KG1 (cell line): ENCODE measurements at places on chromosomes 7 and 10.

DNA sequence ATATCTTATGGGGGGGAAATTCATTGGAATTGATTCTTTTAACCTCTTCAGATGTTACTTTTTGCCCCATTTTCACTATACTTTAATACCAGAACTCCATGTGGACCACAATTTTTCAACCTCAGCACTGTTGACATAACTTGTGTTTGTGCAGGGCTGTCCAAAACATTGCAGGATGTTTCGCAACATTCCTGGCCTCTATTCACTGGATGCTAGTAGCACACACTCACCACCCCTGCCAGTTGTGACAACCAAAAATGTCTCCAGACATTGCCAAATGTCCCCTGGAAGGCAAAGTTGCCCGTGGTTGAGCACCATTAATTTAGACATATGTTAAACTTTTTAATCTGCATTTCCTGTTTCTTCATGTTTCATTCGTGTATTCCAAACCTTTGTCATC, 234.7 kb downstream of the GFRA1 start:
- no peak for DNase-seq

DNA sequence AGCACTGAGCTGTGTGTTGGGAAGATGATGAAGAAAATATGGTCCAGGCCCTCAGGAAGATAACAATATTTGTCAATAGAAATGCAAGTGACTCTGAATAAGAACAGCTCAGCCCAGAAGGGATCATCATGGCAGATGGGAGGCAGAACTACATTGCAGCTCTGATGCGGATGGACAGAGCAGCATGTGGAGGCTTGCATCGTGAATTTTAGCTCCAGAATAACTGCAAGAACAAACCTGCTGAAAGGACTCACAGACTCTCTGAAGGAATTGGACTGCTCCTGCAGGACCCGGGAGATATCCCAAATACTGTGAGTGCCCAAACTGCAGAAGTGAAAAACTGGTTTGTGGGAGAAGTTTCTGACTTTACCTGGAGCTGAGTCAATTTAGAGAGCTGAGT, 80.6 kb upstream of the LAMB4 start:
- no peak for DNase-seq

- no peak for DNase-seq
Measured at GRCh38 chr10:130039141-130039540, 71.5 kb downstream of the C10orf143 start.

DNA sequence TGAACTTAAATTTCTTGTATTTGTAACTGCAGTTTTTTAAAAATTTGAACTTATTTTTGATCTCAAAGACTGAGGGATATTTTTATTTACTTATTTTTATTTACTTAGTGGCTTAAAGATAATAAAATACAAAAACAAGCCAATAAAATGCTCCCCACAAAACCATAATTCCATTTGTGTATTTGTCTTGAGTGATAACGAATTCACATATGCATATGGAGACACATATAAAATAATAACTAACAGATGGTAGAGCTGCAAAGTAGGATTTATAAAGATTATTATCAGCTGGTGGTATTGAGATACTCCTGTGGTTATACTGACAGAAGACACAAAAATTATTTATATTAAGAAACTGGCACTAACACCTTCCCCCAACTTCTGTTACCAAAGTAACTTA, 90.2 kb upstream of the RPA3 start:
- no peak for DNase-seq

- peak; percentile 6 for DNase-seq
Measured at GRCh38 chr7:80453699-80454340, 58.0 kb downstream of the GNAT3 start.

DNA sequence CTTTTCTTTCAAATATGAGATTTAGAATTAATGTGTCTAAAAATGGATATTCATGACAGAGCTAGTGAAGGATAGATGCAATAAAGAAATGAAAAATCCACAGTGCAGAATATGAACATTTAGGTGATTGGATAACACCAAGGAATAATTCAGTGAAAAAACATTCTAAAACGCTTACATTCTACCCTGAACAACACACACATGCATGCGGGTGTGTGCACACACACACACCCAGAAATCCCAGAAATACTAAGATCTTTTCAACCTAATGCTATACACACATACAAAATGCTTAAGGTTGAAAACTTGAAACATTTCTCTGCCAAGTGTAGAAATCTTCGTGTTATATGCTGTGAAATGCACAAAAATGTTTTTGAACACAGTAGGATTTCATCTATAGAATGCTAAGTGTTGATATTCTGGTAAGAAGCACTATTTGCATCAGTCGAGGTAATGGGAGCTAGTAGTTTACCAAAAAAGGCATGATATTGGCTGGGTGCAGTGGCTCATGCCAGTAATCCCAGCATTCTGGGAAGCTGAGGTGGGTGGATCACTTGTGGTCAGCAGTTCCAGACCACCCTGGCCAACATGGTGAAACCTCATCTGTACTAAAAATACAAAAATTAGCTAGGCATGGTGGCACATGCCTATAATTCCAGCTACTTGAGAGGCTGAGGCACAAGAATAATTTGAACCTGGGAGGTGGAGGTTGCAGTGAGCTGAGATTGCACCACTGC, 600.6 kb downstream of the PHTF2 start:
- no peak for DNase-seq

DNA sequence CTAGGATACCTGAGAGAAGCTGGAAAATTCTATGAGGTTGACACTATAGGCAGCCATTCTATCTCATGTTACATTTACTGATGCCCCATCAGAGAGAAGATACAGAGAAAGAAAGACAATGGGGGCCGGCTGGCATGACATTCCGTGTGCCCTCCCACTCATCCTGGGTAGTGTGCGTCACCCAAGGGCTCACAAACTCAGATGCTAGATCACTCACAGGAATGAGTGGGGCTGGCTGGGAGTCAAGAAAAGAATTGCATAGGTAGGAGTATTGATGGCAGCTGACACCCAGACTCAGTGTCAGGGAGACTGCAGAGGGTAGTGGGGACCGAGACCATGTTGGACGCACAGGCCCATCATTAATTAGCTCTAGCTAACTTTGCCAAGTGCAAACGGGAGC, 1113.5 kb upstream of the AUTS2 start:
- no peak for DNase-seq

- peak; percentile 46 for DNase-seq
Measured at GRCh38 chr10:32367793-32368453, 21.0 kb upstream of the EPC1 start.

- DNase-seq, result no peak
Measured at GRCh38 chr10:71604324-71605018, 115.1 kb downstream of the C10orf105 start.

DNA sequence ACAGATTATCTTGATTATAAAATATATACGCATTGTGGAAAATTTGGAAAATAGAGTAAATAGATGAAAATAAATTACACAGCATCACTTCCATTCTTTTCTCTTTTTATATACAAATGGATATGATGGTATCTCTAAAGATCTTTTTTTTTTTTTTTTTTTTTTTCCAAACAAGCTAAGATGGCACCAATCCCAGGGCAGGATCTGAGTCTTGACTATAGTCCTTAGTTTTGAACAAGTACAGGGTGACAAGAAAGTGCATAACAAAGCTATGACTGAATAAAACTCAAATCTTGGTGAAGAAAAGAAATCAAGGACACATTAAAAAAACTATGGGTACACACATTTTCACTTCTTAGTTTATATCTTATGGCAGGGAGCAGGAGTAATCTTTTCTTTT, 42.6 kb upstream of the FAM133B start:
- DNase-seq, result no peak

DNA sequence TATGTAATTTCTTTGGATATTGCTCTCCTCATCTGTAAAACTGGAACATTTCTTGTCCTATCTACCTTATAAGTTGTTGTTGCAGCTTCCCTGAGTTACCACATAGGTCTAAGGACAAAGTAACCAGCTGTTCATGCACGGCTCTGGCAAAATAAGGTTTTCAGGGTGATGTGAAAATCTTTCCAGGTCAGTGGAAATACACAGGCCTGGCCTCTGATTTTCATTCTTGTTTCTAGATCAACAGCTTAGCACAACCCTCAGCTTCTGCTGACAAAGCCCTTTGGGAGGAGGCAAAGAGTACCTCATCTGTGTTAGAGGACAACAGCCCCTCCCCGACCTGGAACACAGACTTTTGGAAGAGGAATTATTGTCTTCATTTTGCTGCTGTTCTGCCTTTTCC, 117.5 kb upstream of the AGK start:
- DNase-seq, result no peak

GRCh38 chr10:44607116-44607515, 222.2 kb upstream of the CXCL12 start:
- DNase-seq, result no peak

DNA sequence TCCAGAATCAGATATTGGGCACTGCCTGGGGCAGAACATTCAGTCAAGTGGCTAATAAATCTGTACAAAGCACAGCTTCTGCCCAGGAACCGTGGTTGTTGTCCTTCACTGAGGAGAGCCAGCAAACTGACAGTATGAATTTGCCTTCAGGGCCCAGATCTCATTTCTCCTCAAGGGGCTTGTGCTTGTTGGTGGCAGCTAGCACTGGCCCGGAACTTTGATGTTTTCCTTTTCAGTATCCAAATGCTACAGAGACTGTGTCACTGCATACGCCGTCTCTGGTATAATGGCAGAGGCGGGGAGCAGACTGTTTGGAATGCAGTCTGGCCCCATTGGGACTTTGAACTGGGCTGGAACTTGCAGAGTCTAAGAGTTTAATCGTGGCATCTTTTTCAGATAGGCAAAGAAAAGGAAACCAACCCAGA, 30.4 kb upstream of the ADD3 start:
- DNase-seq, result no peak

DNA sequence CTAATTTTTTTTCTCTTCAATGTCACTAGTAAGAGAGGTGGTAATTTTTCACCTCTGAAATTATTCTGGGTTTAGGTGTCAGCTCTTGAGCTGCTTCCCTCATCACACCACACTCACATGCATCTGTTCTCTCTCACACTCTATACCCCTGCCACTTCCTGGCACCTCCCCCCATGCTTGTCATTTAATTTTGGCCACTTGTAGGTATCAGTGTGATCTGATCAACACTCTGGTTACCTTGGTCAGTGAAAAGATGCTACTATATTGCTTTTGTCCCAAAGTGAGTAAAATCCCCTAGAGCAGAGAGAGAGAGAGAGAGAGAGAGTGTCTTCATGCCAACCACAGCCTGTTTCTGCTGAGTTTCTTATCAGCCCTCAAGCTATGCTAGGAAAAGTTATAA, 42.5 kb downstream of the STK17A start:
- no peak for DNase-seq

- no peak for DNase-seq
Measured at GRCh38 chr7:1630700-1631336, 39.3 kb upstream of the ELFN1 start.

DNA sequence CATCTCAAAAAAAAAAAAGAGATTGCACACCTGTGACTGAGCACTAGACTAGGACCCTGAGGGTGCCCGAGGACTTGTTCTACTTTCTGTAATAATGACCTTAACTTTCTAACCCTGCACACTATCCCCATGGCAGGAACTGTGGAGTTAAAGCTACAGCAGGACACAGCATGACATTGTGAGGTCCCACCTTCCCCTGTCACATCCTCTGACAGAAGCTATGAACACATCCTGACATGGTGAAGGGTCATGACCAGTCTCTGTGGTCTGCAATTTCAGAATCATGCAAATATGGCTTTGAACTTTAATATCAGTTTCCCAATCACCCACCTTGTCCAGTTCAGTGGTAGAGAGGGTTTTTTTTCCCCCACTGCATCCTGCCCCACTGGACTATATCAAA, 18.5 kb upstream of the SAR1A start:
- no peak for DNase-seq

GRCh38 chr10:121159670-121160069, 308.5 kb downstream of the WDR11 start:
- DNase-seq, result no peak

DNA sequence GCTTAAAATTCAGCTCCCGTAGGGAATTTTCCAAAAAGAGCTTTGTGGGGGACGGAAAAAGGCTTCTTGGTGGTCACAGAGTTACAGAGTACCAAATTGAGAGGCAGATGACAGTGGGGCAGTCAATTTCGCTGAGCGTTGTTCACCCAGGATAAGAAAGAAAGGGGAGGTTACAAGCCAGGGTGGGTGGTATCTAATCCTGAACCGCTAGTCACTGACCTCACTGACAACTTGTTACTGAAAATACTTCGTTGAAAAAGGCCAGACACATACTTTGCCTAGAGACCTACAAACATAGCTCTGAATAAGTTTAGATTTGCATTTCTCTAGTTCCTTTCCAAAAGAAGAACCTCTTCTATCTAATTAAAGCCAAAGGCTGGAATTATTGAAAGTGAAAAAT, at the start of gene CTNNA3:
Gene CTNNA3 (minus strand): TSS at position 167 of the 400 bp plus-strand sequence.
- DNase-seq, result no peak

- DNase-seq, result no peak
Measured at GRCh38 chr7:105195891-105196290, 181.9 kb downstream of the KMT2E start.

GRCh38 chr7:103797647-103798307, 191.7 kb downstream of the RELN start:
- DNase-seq, result no peak

GRCh38 chr7:101676062-101676598, 47.0 kb upstream of the MYL10 start:
- DNase-seq, result no peak

- DNase-seq, result no peak
Measured at GRCh38 chr10:130430852-130431704, 294.9 kb downstream of the GLRX3 start.

DNA sequence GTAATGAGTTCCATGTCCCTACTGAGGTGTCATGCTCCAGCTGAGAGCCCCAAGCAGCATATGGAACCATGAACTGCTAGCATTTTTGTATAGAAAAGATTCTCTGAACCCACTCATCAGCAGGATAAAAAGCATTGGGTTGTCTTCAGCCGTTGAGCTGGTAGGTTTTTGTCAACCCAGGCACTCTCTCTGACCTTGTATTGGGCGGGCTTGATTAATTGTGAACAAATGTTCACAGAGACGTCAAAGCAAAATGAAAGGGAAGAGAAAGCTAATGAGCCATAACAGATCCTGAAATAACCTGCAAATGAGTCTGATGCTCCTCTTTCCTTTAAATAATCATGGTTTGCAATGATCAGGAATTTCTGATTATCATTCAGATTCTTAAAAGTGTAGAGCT, 924.7 kb upstream of the CELF2 start:
- no peak for DNase-seq

DNA sequence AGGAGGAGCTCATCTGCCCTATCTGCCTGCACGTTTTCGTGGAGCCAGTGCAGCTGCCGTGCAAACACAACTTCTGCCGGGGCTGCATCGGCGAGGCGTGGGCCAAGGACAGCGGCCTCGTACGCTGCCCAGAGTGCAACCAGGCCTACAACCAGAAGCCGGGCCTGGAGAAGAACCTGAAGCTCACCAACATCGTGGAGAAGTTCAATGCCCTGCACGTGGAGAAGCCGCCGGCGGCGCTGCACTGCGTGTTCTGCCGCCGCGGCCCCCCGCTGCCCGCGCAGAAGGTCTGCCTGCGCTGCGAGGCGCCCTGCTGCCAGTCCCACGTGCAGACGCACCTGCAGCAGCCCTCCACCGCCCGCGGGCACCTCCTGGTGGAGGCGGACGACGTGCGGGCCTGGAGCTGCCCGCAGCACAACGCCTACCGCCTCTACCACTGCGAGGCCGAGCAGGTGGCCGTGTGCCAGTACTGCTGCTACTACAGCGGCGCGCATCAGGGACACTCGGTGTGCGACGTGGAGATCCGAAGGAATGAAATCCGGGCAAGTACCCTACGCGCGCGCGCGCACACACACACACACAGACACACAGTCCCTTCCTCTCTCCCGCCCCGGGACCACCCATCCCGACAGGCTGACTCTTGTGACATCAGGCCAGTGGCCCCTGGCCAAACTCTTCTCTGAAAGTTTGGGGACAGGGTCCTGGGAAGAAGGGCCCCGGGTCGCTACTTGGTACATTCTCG, 538 bp downstream of the TRIM8 start:
- no peak for DNase-seq

- no peak for DNase-seq
Measured at GRCh38 chr10:2989292-2989947, 77.9 kb upstream of the PFKP start.
